ENCODE measurements at places on chromosomes 6 and 20.

DNA sequence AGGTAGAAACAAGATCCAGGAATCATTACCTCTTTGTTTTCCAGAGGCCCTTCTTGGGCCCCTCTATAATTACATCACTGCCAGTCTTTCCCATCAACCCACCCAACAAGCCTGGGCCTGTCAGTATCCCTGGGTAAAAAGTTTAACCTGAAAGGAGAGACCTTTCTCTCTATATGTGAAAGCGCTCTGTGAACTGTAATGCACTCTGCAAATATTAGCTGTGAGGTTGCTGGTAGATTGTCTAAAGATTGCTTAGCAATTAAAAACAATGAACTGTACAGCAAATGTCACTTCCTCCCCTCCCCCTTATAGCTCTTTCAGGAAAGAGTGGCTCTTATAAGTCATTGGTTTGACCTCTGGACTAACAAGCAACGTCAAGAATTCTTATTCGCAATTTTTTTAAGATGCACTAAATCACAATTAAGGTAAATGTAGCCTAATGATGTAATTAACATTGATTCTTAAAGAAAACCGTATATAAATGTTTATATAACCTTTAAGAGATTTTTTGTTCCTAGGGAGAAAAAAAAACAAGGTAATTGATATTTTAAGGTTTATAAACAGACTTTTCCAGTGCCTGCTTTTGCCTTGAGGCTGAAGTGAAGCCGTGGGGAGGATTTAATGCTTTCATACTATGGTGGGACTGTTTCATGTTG is 18.4 kb downstream of the ECT2L start:
- no peak for DNase-seq

- DNase-seq = peak; percentile 46
These were observed 26.5 kb downstream of the MTHFD1L start for GRCh38 chr6:150891888-150892485.

GRCh38 chr6:111683749-111684267 is 78.1 kb upstream of the TRAF3IP2 start:
- DNase-seq = no peak

DNA sequence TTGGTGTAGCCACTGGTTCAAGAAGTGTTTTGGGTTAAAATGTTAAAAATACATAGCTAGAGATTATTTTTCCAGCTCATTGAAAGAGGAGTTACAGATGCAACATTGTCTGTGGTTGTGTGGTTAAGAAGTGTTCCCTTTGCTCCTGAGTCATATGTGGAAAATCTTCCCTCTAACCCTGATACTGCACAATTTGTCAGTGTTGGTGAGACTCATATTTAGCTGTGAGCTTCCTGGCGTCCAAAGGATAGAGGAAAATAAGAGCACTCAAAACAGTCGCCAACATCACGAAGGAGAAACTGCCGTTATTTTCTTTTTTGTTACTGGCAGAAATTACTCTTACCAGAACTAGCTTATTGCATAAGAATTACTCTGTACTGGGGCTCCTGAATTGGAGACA is 250.4 kb downstream of the CDH4 start:
- DNase-seq = no peak

DNA sequence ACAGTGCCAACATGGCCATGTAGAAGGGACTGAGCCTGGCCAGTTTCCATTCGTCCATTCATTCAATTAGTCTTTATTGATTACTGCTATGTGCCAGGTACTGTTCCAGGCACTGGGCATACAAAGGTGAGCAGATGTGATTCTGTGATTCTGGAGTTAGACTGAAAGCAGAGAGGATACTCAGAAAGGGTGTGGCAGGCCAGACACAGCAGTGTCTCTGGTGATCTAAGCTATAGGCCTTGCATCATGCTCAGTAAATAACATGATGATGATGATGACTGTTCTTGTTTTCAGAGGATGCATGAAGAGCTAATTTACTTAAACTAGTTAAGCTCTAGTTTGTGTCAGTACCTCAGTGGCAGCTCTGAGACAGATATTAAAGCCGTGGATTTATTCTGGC is 31.4 kb upstream of the FUCA2 start:
- no peak for DNase-seq

Measured in progenitor cell of endocrine pancreas (in vitro differentiated cells).